ENCODE measurements at places on chromosomes 1 and 21.

- no peak for DNase-seq
Observed at GRCh38 chr1:150753416-150753815, 12.2 kb downstream of the CTSS start.

- DNase-seq: no peak
Observed at GRCh38 chr1:43729816-43730463, 22.6 kb downstream of the ST3GAL3 start.

DNA sequence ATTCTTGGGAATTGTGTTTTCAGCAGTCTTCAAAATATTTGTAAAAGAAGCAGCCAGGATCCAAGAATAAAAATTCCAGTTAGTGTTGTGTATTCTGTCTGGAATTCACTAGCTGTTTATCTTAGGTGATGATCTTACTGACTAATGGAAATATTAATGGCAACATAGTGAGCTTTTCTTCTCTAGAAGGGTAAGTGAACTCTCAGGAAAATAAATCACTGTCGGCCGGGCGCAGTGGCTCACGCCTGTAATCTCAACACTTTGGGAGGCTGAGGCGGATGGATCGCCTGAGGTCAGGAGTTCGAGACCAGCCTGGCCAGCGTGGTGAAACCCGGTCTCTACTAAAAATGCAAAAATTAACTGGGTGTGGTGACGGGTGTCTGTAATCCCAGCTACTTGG is 87.4 kb upstream of the KIF1B start:
- no peak for DNase-seq

- no peak for DNase-seq
Observed at GRCh38 chr1:221337106-221337505, 404.8 kb downstream of the DUSP10 start.

DNA sequence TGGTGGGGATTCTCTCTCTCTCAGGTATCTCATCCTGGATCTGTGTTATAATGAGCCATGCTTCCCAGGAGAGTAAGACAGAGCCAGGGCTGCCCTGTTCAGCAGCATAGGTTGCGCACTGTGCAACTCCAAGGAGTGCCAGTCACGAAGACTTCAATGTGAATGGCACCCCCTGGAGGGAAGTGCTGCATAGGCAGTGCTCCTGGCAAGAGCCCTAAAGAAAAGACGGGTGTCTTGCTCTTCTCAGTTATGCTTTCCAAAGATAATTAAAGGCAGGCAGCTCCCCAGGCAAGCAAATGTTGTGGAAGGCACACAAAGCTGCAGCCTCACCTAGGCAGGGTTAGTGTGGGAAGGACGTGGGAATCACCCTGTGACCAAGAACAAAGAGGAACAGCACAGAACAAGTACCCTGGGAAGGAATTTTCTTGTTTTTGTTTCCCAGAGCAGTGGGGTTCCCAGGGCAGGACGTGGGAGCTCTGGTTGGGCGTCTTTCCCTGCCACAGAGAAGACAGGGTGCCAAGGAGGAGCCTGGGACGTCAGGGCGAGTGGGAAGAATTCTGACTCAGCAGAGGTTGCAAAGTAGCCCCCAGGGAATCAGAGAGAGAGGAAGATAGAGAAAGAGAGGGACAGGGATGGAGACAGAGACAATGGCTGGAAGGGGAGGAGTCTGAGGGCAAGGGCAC is 120.9 kb downstream of the KCNN3 start:
- no peak for DNase-seq

- DNase-seq: no peak
Observed at GRCh38 chr1:187621951-187622350, 793.2 kb downstream of the PLA2G4A start.

GRCh38 chr1:46611691-46612221 is 4.9 kb downstream of the MOB3C start:
- DNase-seq: no peak

- DNase-seq: no peak
Observed at GRCh38 chr1:65278376-65279069, 30.8 kb upstream of the DNAJC6 start.

DNA sequence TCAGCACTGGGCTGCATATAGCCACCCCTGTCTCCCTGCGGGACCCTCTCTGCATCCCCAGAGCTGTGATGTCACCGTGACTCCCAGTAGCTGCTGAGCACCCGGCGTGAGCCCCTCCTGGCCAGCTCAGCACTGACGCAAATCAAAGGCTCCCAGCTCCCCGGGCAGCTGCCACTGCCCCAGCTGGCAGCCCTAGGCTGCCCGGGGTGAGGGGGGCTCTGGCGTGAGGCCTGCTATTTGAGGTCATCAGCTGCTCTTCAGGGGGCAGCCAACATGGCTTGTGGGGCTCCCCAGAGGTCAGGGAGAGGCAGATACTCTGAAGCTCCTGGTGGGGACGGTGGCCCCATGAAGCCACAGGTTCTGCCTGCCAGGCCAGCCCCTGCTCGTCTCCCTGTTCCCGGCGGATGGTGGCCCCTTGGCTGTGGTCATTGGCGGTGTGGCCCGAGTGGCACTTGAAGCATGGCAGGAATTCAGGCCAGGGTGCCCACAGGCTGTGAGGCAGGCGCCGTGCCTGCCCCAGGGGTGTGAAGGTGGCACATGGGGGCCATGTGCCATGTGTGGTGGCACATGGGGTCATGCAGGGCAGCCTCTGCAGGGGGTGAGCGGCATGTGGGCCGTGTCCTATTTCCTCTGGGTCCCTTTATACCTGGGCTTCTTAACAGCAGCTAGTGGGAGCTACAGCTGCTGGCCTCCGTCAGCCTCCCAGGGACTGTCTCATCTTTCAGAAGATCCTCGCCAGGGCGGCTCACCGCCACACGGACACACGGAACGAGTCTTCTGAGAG is 85.4 kb downstream of the SIK1 start:
- no peak for DNase-seq

GRCh38 chr1:52191395-52191965 is 49.6 kb downstream of the ZFYVE9 start:
- no peak for DNase-seq

GRCh38 chr1:10716840-10717239 is 79.6 kb downstream of the CASZ1 start:
- DNase-seq: no peak

- no peak for DNase-seq
Observed at GRCh38 chr1:91596474-91596873, 95.8 kb downstream of the CDC7 start.

DNA sequence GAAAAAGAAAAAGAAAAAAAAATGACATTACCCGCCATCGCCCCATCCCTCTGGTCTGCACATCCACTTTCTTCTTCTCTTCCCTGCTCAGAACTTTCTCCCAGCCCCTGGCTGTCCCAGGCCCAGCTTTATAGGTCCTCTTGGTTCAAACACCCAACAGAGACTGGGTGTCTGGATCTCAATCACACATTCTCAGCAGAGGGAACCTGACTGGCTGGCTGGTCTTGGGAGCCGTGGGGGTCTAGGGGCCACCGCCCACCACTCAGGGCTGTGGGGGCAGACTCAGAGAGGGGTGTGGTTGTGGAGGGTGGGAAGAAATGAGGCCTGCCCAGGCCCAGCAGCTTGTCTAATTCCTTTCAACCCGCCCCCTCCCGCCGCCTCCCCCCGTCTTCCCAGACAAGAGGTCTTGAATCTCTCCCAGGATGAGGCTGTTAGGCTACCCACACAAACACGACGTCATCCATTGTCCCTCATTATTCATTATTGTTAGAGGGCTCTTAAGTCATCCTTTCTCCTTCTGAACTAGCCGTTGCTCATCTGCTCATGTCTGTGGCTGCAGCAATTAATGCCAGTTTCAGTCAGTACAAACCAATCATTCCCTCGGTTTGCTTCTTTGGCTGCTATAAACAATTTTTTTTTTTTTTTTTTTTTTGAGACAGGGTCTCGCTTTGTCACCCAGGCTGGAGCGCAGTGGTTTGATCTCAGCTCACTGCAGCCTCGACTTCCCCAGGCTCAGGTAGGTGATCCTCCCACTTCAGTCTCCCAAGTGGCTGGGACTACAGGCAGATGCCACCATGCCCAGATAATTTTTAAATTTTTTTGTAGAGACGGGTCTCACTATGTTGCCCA is 40.6 kb upstream of the CLIC4 start:
- no peak for DNase-seq

GRCh38 chr1:177706977-177707376 is 262.9 kb downstream of the SEC16B start:
- no peak for DNase-seq

- DNase-seq: no peak
Observed at GRCh38 chr1:201880928-201881571, 7.6 kb upstream of the SHISA4 start.

DNA sequence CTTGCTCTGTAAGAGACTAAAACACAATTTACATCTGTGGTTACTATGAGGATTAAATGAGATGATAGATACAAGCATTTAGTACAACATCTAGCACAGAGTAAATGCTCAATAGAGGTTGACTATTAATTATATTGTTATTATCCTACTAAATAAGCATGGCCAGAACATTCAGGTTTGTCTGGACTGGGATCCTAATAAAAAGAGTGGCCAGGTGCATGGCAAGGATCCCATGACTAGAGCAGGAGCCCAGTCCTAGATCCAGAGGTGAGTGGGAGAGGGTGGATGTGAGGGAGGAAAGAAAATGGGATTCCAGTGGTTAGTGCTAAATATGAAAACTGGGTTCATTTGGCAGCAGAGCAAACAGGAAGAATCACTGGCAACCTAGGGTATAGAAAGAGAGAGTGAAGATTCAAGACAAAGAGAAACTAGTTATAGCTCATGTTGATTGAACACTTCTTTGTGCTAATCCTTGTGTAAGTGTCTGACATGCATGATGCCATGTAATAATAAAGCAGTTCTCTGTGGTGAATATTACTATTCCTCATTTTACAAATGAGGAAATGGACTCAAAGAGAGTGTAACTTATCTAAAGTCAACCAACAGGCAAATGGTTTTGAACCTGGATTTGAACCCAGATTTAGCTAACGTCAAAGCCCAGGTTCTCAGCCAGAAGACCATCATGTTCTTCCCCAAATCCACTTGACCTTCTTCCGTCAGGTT is 71.1 kb upstream of the FGGY start:
- DNase-seq: no peak

GRCh38 chr1:15324869-15325335 is 77.9 kb downstream of the FHAD1 start:
- DNase-seq: no peak

- DNase-seq: no peak
Observed at GRCh38 chr1:8639148-8639547, 178.3 kb downstream of the RERE start.

DNA sequence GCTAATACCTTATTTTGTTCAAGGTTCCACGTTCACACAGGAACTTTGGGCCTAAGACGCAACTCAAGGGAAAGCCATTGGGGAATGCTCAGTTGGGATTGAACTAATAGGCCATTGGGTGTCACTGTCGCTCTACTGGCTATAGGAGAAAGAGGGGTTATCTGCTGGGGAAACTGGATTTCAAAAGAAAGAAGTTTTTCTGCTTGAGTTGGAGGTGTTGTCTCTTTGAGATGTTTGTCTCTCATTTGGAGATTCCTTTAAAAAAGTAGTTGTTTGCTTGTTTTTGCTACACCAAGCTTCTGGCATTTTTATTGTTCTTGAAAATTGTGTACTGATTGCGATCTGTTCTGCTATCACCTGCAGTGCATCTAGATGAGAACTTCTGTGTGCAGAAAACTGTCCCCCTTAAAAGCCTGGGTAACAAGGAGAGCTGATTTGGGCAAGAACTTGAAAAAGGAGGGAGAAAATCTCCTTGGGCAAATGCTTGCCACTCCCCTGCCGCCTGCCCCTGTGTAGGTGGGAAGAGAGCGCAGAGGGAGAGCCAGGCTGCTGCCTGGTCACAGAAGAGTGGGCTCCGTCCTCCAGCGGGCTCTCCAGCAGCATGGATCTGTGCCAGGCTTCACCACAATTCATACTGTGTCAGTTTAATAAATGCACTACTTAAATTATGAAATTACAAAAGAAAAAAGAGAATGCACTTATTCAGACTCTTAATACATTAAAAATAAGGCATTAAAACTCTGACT is 39.9 kb downstream of the PEX14 start:
- DNase-seq: no peak

GRCh38 chr1:151199873-151200581 is 1.7 kb downstream of the PIP5K1A start:
- DNase-seq: peak; percentile 66

DNA sequence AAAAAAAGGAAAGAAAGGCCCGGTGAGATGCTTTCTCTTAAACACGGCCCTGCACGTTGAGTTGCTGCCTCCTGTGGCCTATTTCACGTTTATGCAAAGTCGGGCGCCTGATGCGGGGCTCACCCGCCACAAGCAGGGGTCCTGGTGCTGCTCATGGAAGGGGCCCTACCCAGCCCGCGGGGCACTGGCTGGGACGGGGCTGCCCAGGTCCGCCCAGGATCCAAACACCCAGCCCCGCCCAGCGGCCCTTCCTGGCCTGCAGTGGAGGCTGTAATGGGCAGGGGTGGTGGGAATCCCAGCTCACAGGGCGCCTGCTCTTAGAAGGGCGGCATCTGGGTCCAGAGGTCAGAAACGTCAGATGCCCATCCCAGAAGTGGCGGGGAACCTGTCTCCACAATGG is 1.6 kb downstream of the COL6A2 start:
- DNase-seq: no peak

GRCh38 chr1:45753248-45754037 is 3.0 kb upstream of the IPP start:
- DNase-seq: no peak

- no peak for DNase-seq
Observed at GRCh38 chr21:41813226-41813625, 46.4 kb upstream of the RIPK4 start.

DNA sequence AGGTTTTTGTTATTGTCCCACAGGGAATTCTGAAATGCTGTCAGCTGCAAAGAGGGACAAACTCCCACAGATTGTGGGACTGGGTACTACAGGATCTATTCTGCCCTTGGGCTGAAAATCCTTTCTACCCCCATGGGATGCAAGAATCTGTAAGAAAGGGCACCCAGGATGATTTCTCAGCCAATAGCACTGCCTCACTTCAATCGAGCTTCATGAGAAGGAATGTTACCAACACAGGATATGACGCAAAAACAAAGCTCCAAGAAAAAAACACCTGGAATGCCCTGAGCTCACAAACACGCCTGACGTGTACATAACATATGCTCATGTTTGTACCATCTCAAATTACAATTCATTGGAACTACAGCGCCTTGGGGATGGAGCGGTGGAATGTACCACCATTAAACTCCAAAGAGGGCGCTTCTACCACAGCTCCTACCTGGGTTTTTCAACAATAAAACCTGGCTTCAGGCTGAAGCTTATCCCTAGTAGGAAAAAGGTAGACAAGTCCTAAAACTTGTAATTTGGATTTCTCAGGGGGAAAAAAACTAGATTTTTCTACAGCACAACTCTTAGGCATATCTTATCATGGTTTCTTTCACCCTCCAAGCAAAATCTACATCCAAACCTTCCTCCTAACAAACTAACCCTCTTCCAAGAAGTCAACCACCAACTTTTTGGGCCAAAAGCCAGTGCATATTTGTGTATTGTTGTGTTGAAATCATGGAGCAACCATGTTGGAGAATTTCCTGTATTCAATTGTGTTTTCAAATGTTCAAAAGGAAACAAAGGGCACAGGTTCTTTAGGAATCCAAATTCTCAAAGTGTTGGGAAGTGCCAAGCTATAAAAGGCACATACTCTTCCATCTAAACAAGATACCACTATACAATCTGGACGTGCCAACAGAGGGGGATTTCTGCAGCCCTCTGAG is 78.9 kb downstream of the TGFBR3 start:
- DNase-seq: no peak

- no peak for DNase-seq
Observed at GRCh38 chr1:226078374-226078773, 15.9 kb downstream of the H3-3A start.

All from HFF-Myc (cell line).